ENCODE measurements at places on chromosomes 12 and 14. TPM values are rescaled to one million over a fixed set of nuclear protein-coding genes. Genes with fewer than 3 reads are reported as not detected.

Gene KRT83
- not detected for total RNA-seq

DNA sequence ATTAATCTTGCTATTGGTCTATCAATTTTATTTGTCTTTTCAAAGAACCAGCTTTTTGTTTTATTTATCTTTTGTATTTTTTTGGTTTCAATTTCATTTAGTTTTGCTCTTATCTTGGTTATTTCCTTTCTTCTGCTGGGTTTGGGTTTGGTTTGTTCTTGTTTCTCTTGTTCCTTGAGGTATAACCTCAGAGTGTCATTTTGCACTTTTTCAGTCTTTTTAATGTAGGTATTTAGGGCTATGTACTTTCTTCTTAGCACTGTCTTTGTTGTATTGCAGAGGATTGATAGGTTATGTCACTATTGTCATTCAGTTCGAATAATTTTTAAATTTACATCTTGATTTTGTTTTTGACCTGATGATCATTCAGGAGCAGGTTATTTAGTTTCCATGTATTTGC, 92.7 kb upstream of the DCD start:
- H3K36me3 ChIP-seq = no peaks in the 10 kb centered on the region
- no peaks in the 10 kb centered on the region for H3K4me1 ChIP-seq
- DNase-seq = no peak
- H3K27ac ChIP-seq = no peak overlapping the region
- H3K27me3 ChIP-seq = no peaks in the 10 kb centered on the region
- H3K4me3 ChIP-seq = no peak overlapping the region

- H3K27me3 ChIP-seq = no peaks in the 10 kb centered on the region
- peaks cover 17% of the 10 kb centered on the region for H3K4me1 ChIP-seq
- no peak for DNase-seq
- peaks cover 47% of the 10 kb centered on the region for H3K36me3 ChIP-seq
- H3K4me3 ChIP-seq = no peak overlapping the region
Measured at GRCh38 chr12:49503674-49504180, 35.1 kb upstream of the KCNH3 start.

Gene TAS2R46
- total RNA-seq = 2.3 TPM

DNA sequence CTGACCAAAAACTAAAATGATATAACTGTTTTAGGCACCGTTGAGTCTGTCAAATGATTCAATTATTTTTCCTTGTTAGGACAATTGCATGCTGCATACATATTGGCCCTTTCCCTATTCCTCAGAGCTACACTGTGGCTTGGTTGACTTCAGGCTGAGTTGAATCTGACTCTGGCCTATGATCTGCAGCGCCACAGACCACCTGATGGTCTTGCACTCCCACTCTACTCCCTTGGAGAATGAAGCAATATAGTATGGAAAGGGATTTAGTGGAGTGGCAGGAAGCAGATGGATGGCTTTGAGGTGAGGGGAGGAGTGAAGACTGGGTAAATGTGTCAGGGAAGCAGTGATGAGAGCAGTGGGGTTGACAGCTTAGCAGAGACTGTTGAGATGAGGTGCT, 579.0 kb upstream of the STXBP6 start:
- no peaks in the 10 kb centered on the region for H3K27me3 ChIP-seq
- no peaks in the 10 kb centered on the region for H3K4me1 ChIP-seq
- no peak overlapping the region for H3K27ac ChIP-seq
- H3K4me3 ChIP-seq = no peak overlapping the region
- no peaks in the 10 kb centered on the region for H3K36me3 ChIP-seq
- no peak for DNase-seq

GRCh38 chr12:22408610-22409376, 74.3 kb upstream of the ST8SIA1 start:
- H3K36me3 ChIP-seq = no peaks in the 10 kb centered on the region
- peak overlapping the region; percentile 49 for H3K4me3 ChIP-seq
- DNase-seq = peak; percentile 67
- peak overlapping the region; percentile 80 for H3K27ac ChIP-seq
- peaks cover 12% of the 10 kb centered on the region for H3K4me1 ChIP-seq

Gene BEGAIN
- 0.89 TPM for total RNA-seq

Gene ETFBKMT
- 1.0 TPM for total RNA-seq

DNA sequence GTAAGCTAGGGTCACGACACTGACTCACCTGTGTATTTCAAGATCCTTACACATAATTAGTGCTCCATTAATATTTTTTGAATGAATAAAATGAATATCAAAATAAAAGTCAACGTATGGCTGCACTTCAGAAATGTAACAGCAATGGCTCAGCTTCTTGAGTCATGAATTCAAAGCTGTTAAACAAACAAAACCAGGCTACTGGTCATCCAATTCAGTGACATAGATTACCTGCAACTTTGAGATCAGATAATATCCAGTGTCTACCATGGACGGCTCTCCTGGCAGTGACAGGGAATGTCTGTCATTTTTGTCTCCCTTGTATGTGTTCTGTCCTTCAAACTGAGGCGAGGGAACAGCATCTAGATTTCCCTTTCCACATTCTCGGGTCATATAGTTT, 225.6 kb downstream of the EFCAB11 start:
- no peak overlapping the region for H3K27ac ChIP-seq
- H3K4me1 ChIP-seq = no peaks in the 10 kb centered on the region
- no peaks in the 10 kb centered on the region for H3K27me3 ChIP-seq
- no peaks in the 10 kb centered on the region for H3K36me3 ChIP-seq
- DNase-seq = no peak

GRCh38 chr12:26831951-26832821, 808 bp downstream of the ITPR2 start:
- H3K27me3 ChIP-seq = no peaks in the 10 kb centered on the region
- H3K4me3 ChIP-seq = peak overlapping the region; percentile 72
- peak; percentile 67 for DNase-seq

DNA sequence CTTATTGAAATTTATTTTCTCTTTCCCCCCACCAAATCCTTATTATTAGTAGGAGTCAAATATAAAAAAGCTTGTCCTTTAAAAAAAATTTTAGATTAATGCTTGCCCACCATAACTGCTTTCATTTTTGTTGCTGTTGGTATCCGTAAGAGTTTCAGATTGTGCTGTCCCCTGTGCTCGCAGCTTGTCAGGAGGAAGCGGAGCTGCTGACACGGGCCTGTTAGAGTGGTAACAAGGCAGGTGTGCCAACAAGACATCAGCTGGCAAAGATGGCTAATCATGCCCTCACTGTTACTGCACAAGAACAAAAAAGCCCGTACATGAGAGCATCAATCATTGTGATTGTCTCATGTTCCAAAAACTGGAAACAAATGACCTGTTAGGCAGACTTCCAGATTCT, 148.4 kb downstream of the ALG10B start:
- DNase-seq = no peak
- H3K27ac ChIP-seq = no peak overlapping the region
- H3K4me3 ChIP-seq = no peak overlapping the region
- no peaks in the 10 kb centered on the region for H3K36me3 ChIP-seq

Gene DEGS2
- 0.03 TPM for total RNA-seq

Gene TCL1B
- not detected for total RNA-seq

Gene ZCCHC8
- total RNA-seq = 20.3 TPM

Gene CLEC7A
- not detected for total RNA-seq

DNA sequence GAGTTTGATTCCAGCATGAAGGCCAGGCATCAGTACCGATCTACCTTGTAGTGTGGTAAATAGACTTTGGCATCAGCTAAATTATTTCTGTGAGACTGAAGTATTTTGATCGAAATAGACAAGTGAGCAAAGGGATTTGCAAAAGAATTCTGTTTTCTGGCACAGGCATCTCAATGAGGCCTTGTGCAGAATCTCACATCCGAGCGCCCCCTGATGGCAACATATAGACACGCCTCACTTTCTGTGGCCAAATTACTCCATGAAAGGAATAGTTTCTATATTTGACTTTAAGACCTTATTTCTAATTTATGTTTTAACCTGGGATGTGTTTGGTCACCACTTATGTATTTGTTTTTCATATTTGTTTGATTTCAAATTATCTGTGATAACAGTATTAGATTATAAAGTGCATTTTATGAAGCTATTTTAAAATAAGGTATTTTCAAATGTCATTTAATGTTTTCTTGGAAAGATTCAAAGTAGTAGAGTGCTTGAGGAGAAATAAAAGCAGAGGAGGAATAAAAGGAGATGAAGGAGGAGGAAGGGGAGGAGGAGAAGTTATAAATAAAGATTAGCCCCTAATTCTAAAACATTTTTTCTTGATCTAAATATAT, 731.9 kb downstream of the NRXN3 start:
- no peaks in the 10 kb centered on the region for H3K27me3 ChIP-seq
- H3K4me3 ChIP-seq = no peak overlapping the region
- H3K36me3 ChIP-seq = no peaks in the 10 kb centered on the region

GRCh38 chr12:9598363-9598762, 9.4 kb downstream of the KLRB1 start:
- no peaks in the 10 kb centered on the region for H3K4me1 ChIP-seq
- no peak overlapping the region for H3K27ac ChIP-seq
- H3K4me3 ChIP-seq = no peak overlapping the region
- DNase-seq = no peak

All from SJCRH30 (cell line).